ENCODE measurements at places on chromosomes 7 and 10.

- DNase-seq: no peak
These were observed 737.2 kb upstream of the IGFBP3 start for GRCh38 chr7:46658281-46658680.

- DNase-seq: no peak
These were observed 15.9 kb downstream of the FBH1 start for GRCh38 chr10:5905854-5906507.

DNA sequence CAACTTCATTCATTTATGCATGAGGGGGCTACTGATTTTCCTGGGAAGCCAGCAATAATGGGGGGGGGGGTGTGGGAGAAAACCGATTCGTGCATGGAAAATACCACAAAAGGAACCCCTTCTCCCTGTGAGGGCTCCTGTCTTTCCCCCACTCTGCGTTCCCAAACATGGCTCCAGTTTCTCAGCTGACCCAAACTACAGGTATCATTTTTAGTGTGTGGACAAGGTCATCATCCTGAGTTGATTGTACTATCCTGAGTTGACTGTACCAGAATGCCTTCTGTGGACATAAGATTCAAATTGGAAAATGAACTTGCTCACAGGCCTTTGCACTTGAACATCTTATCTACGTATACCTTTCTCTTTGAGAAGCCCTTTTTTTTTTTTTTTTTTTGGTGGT lies 49.9 kb downstream of the ZRANB1 start:
- DNase-seq: no peak

DNA sequence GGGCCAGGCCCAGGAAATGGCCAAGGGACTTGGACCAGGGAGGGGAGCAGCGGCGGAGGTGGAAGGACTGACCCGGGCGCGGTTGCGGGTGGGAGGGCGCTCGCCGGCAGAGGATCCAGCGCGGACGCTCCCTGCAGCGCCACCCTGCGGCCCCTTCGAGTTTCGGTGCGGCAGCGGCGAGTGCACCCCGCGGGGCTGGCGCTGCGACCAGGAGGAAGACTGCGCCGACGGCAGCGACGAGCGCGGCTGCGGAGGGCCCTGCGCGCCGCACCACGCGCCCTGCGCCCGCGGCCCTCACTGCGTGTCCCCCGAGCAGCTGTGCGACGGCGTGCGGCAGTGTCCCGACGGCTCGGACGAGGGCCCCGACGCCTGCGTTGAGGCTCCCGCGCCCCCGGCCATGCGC lies 16.8 kb upstream of the ZNF467 start:
- peak; percentile 15 for DNase-seq

- DNase-seq: no peak
These were observed 83.7 kb downstream of the CARD11 start for GRCh38 chr7:2959828-2960599.

- DNase-seq: no peak
These were observed 9.5 kb downstream of the PPA1 start for GRCh38 chr10:70223728-70224127.

GRCh38 chr10:78852466-78853240 lies 216.1 kb upstream of the ZMIZ1 start:
- DNase-seq: peak; percentile 22

DNA sequence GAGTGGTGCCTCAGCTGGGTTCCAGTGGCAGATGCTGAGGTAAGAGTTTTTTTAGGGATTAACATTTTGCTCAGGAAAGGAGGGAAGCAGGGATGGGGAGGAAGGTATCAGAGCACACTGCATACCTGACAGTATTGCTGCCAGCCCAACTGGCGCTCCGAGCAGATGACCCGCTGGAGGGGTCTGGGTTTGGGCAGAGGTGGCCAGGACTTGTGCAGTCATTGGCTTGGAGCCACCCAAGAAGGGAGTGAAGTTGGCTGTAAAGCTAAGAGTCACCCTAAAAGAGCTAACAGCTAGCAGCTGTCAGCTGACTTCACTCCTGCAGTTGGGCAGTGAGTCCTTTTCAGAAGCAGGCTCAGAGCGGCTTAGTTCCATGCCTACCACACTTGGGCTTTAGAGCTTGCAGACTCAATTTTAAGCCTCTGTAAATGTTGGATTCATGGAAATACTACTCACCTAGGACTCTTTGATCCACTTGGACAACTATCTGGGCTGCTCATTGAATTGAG lies 5.8 kb upstream of the ARHGAP22 start:
- DNase-seq: no peak

GRCh38 chr7:103715376-103716120 lies 269.5 kb upstream of the SLC26A5 start:
- DNase-seq: no peak

GRCh38 chr10:92719991-92720830 lies 30.5 kb downstream of the HHEX start:
- DNase-seq: no peak

Measured in activated naive CD4-positive, alpha-beta T cell treated with Interleukin-2 at 50 U/mL for 16 hours (primary cell).